Fibroblast of villous mesenchyme (primary cell): ENCODE measurements at places on chromosomes 5 and 9. TPM values are rescaled to one million over a fixed set of nuclear protein-coding genes. Genes with fewer than 3 reads are reported as not detected.

The CATSPER3 gene
- under 0.01 TPM in 1 of 2 replicates, not detected in the other for total RNA-seq

The PCDHB16 gene
- under 0.01 and 0.32 TPM in 2 replicates for total RNA-seq

The TOR1A gene
- 43.8 and 51.4 TPM in 2 replicates for total RNA-seq

The CDKN2B-AS1 gene
- total RNA-seq: 5.2 and 9.5 TPM in 2 replicates

The OTP gene
- total RNA-seq: not detected in 2 replicates

The SLC46A2 gene
- not detected in 2 replicates for total RNA-seq

The NR4A3 gene
- under 0.01 TPM in 2 replicates for total RNA-seq

The PCDHGA11 gene
- total RNA-seq: 11.0 and 15.5 TPM in 2 replicates

The FAM53C gene
- total RNA-seq: 34.1 and 46.6 TPM in 2 replicates

The TEK gene
- total RNA-seq: 12.5 and 25.8 TPM in 2 replicates

The PCSK1 gene
- total RNA-seq: under 0.01 TPM in 1 of 2 replicates, not detected in the other

The RASEF gene
- total RNA-seq: 0.43 and 0.97 TPM in 2 replicates

The NRARP gene
- under 0.01 and 0.32 TPM in 2 replicates for total RNA-seq

The NUP155 gene
- total RNA-seq: 32.2 and 41.9 TPM in 2 replicates

The C9orf50 gene
- 0.32 TPM in 1 of 2 replicates, not detected in the other for total RNA-seq
